Fibroblast of the aortic adventitia (primary cell): ENCODE measurements at places on chromosomes 5 and 9. TPM values are rescaled to one million over a fixed set of nuclear protein-coding genes. Genes with fewer than 3 reads are reported as not detected.

The TMC1 gene
- total RNA-seq = 0.36 and 0.49 TPM in 2 replicates

The PCA3 gene
- total RNA-seq = not detected in 2 replicates

The SPATA31D4 gene
- total RNA-seq = not detected in 2 replicates

The FGF10 gene
- 0.16 and 1.2 TPM in 2 replicates for total RNA-seq

The LCN6 gene
- not detected in 2 replicates for total RNA-seq

The ESM1 gene
- total RNA-seq = 1.1 and 19.6 TPM in 2 replicates

The SHOC1 gene
- total RNA-seq = 0.09 TPM in 1 of 2 replicates, not detected in the other

The HSPA9 gene
- total RNA-seq = 394 and 568 TPM in 2 replicates

The PTGDS gene
- 27.6 and 32.8 TPM in 2 replicates for total RNA-seq

The ROR2 gene
- 13.0 and 26.5 TPM in 2 replicates for total RNA-seq

The NADK2 gene
- total RNA-seq = 29.7 and 109 TPM in 2 replicates
